Activated naive CD4-positive, alpha-beta T cell (primary cell): ENCODE measurements at places on chromosomes 12 and 14.

DNA sequence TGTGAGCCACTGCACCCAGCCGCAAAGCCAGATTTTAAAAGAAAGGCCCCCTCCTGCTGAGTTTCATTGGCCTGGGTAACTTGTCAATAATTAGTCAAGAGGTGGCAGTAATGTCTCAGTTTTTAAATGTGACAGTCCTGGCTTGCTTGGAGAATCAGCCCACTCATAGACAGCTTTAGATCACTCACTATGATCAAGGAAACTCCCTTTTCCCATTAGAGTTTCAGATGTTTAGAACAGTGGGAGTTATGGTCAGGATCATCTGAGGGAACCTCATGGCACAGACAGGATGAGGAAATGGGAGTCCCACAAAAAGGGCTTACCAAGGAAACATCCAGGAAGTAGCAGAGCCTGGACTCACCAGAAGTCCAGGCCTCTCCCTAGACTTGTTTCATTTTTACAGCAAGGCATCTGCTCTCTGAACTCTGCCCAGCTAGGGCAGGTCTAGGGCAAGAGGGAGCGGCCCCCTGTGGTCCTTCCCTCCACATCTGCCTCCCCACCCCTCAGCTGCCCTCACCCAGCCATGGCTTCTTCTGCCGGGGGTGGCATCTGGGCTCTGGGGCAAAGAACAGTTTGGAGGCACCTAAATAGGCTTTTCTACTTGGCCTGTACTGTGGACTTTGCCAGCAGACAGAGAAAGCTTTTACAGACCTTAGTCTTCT is 11.2 kb downstream of the BCL2L14 start:
- no peak for DNase-seq

DNA sequence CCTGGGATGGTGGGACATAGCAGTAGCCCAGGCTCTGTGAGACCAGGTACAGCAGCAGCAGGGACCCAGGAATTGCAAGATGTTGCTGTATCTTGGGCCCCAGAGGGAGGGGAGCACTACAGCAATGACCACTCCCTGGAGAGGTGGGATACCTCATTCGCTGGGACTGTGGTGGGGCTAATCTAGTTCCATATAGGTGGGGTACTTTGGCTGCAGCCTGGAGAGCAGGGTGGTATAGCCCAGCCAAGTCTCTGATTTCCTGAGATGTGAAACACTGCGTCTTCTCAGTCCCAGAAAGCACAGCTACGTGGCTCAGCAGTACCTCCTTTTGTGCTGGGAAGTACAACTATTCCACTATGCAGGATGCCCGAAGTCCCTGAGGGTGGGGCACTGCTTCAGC is 163.7 kb upstream of the ARHGAP5 start:
- no peak for DNase-seq

- DNase-seq, result no peak
Measured at GRCh38 chr12:21666722-21667121, 9.1 kb upstream of the LDHB start.

DNA sequence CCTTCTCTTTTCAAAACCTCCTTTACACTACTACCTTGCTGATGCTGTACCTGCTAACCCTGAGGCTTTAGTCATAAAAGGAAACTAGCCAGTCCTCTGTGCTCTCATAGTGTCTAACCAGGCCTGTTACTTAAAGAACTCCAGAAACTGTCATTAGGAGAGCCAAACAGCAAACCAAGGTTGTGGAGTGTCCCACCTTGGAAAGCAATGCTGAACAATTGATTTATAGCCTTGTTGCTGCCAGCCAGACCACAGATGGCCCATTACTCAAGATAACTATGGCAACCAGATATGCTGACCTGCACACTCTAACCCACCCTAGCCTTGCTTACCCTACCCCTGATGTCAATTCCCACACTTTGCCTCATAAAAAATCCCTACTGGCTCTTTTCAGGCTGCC is 26.5 kb upstream of the BCAT1 start:
- no peak for DNase-seq

DNA sequence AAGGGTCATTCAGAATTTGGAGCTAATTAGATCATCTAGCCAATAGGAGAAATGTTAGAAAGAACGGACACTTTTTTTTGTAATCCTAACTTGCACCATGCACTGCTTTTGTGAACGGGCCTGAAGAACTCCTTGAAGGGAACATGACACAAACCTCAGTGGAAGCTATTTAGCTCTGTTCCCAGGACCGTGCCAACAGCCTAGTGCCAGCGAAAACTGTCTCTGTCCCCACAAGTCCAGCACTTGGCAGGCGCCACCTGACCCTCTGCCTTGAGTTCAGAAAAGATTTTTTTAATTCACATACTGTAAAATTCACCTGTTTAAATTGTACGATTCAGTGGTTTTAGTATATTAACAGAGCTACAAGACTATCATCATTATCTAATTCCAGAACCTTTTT is 31.3 kb upstream of the KCNA5 start:
- DNase-seq, result no peak

- DNase-seq, result no peak
Measured at GRCh38 chr12:32756476-32757066, 874 bp upstream of the YARS2 start.

DNA sequence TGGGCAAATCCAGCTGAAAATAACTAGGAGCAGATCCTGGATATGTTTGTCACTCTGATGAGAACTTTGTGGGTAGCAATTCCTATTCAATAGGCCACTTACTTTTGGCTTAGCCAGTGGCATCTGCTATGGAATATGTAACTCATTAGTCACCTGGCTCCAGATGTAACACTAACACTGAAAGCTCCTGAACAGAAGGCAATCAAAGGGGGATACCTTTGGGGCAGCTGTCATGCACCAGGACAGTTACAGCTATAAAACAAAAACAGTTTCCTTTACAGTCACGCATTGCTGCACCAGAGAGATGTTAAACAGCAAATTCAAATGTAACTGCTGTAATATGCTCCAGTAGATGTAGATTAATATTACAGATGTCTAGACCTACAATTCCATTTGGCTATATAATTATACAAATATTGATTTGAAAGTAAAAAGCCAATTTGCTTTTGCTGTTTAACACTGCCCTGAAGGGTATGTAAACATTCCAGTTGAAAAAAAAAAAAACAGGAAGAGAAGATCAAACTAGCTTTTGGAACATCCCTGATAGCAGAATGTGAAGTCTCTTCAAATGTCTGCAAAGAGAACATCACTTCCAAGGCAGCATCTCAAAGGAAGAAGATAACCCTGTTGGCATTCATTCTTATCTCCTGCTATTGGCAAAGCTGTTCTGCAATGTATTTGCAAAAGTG is 18.4 kb downstream of the RACGAP1 start:
- DNase-seq, result no peak

DNA sequence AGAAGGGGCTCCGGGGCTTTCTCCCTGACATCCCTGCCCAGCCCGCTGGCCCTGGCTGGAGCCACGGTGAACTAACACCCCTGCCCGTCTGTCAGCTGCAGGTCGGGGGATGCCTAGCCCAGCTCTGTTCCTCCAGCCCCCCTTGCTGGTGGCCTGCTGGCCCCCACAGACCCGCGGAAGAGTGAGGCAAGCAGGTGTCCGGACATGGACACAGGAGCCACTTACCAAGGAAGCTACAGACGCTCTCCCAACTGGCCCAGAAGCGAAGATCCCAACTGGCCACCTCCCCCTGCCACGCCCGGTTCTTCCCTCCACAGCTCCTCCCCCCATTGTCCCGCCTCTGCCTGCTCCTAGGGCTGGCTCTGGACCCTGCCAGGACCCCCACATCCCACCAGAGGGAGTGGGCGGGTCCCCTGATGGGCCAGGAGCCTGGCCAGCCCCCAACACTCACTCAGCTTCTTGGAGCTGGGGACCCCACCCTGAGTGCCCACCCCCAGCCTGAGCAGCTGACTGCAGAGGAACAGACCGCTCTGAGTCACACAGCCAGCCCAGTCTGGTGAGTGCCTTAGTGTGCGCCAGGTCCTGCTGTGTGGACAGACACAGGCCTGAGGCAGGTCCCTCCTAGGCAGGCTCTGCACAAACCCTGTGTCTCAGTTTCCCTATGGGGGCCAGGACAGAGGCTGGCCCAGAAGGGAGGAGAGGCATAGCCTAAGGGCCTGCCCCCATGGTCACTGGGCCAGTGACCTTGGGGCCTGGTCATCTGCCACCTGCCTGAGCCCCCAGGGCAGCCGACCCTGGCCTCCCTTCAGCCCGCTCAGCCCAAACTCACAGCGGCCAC is 7.7 kb downstream of the AHNAK2 start:
- no peak for DNase-seq

- DNase-seq, result no peak
Measured at GRCh38 chr12:19058235-19059021, 71.1 kb upstream of the PLEKHA5 start.

- DNase-seq, result no peak
Measured at GRCh38 chr12:130249376-130249775, 87.1 kb downstream of the FZD10 start.

DNA sequence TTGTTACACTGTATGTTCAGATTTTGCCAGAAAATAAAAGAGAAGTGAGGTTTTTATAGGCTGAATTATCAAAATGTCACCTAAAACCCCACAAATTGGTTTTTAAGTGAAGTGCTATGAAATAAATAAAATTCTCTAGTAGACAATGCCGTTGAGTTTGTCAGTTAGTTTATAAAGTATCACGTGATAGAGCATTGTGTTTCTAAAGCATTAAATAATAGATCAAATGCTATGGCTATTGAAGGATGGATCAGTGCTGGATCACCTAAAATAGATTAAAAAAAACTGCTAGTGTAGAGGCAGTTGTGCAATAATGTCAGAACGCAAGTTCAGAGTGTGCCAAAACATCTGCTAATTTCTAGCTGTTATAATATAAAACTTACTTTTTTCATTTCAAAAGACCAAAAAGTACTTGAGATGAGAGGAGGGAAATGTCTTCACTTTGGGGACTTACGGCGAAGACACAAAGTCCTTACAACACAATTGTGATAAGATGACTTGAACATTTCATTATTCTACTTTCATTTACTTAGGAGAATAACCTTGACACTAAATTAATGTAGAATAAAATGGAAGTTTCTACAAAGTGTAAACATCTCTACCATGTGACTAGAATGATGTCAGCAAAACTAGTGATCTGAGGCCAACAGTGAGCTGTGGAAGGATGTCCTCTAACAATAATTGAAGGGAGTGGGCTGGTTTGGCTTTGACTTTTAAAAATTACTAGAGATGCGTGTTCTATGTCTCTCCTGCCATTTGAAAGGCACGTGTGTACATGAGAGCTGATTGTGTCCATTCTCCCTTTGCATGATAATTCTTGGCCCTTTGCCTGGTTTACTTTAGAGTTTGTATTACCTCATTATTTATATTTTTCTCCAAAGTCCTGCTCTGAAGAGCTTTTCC is 154.4 kb upstream of the PDE3A start:
- DNase-seq, result no peak

GRCh38 chr12:94678849-94679248 is 28.5 kb upstream of the TMCC3 start:
- no peak for DNase-seq

GRCh38 chr14:89260898-89261297 is 156.1 kb downstream of the FOXN3 start:
- DNase-seq, result no peak

DNA sequence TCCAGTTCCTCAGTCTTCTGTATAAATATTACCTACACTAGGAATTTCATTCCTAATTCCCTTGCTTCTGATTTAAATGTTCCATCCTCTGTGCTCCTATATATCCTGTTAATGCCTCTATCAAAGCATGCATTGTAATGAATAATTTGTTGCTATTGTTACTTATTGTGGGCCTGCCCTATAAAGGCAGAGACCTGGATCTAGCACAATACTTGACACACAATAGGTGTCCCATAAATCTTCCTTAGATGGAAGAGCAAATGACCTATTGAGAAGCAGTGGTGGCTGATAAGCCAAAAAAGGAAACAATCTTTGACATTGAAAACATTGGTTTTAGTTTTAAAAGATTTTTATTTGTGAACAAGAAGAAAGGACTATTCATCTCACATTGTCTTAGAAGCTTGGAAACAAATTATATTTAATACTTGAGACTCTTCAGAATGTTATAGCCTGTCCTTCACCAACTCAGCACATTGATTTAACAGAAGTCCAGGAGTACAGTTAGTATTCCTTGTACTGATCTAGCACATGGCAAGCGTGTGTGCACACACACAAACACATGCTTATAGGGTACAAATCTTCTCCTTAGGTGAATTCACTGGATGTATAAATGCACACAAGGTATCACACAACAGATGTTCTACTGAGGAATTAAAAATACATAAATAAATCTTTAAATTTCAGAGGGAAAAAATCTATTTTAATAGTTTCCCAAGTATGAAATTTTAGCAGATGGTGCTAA is 135.9 kb downstream of the DUSP6 start:
- DNase-seq, result no peak

DNA sequence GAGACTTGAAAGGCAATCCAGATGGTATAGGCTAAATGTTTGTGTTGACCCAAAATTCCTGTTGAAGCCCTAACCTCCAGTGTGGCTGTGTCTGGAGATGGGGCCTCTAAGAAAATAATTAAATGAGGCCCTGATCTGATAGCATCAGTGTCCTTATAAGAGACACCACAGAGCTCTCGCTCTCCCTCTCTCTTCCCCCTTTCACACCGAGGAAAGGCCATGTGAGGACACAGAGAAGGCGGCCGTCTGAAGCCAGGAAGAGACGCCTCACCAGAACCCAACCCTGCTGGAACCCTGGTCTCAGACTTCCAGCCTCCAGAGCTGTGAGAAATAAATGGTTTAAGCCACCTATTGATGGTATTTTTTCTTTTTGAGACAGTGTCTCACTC is 87.5 kb downstream of the SCARB1 start:
- DNase-seq, result no peak

DNA sequence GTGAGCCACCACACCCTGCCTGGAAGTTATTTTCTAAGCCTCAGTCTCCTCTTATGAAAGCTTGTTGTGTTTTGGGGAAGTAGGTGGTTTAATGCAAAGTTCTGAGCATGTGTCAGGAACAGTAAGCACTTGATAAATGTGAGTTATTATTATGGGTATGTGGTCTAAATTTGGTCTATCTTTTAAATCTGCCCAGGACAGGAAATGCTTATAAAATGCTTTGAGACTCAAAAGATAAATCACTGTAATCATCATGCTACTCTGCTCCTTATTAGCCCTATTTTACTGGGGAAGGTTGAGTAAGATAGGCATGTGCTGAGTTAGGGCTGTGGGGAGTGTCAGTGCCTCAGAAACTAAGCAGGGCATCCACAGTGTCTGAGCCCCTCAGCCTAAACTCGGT is 13.1 kb upstream of the SRSF5 start:
- DNase-seq, result no peak

DNA sequence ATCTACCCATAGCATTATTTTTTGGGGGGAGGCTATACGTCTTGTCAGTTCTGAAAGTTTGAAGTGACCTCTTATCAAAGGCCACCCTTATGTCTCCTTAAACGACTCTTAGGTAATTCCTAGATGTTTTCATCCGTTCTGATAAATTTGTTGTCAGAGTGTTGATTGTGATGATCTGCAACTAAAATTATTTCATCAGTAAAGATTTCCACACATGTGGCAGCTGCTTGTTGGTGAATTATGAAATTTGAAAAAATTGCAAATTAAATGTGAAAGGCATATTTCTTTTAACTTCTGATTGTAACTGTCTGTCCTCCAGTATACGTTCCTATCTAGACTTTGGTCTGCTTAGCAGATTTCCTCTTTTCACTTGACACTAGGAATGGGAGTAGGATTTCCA is 1.4 kb downstream of the ADIPOR2 start:
- no peak for DNase-seq
